ENCODE measurements at places on chromosomes 12 and 14.

DNA sequence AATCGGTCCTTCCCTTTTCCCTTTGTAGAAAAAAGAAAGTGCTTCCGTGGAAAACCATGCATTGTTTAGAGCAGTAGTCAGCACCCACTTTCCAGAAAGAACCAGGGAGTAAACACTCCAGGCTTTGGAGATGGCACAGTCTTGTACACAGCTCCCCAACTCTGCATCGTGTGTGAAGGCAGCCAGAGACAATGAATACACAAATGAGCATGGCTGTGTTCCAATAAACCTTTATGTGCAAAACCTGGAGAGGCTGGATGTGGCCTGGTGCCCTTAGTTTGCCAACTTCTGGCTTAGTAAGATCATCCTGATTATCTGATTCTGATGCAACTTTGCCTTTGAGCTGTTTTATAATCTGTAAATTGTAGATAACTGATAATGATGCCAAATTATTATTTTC lies 463.4 kb upstream of the TMEM132C start:
- DNase-seq, result peak; percentile 27

GRCh38 chr12:81627336-81628189 lies 131.6 kb downstream of the PPFIA2 start:
- DNase-seq, result peak; percentile 72

DNA sequence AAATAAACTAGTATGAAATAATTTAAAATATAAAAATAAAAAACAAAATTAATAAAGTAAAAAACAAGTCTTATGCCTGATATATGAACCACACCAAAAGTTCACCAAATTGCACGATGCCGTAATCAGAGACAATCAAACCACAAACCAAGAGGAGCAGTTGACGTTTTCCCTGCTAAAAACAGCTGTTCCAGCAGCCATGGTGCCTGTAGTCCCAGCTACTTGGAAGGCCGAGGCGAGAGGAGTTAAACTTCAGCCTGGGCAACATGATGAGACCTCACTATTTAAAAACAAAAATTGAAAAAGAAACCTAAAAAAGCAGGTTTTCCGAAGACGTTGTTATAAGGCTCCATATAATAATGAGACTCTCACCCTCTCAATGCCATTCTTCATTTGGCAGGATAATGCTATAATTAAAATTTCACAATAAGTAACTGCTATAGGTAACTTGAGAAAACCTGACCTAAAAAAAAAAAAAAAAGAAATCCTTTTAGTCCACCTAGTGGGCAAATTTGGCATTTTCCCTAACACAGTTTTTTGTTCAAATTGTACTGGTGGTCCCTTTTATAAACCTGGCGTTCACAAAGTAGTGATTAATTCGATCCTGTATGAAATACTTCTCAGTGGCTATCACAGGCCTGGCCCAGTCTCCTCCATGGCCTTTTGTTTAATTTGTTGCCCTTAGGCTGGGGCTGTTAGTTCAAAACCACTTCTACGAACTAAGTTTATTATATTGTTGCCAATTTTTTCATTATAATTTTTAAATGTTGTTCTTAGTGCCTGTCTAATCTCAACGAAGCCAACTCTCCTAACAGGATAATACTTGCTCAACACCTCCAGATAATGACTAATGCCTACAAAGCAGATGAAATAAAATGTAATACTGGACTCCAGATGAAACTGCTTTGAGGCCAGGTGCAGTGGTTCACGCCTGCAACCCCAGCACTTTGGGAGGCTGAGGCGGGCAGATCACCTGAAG lies 62.1 kb downstream of the TNFAIP2 start:
- DNase-seq, result no peak

GRCh38 chr12:120710031-120710804 lies at the start of gene UNC119B:
UNC119B (plus strand) TSS chr12:120710458; CDS start chr12:120710475, 17 bp downstream.
- peak; percentile 67 for DNase-seq

GRCh38 chr14:37580146-37580545 lies 14.9 kb downstream of the FOXA1 start:
- DNase-seq, result no peak

- no peak for DNase-seq
These were observed 2.7 kb upstream of the ASPG start for GRCh38 chr14:104082807-104083206.

GRCh38 chr12:10361084-10361483 lies 28.8 kb downstream of the KLRK1 start:
- peak; percentile 77 for DNase-seq

- DNase-seq, result no peak
These were observed 177.0 kb upstream of the CNTN1 start for GRCh38 chr12:40515041-40515816.

- no peak for DNase-seq
These were observed 97.1 kb upstream of the PRICKLE1 start for GRCh38 chr12:42686514-42687172.

DNA sequence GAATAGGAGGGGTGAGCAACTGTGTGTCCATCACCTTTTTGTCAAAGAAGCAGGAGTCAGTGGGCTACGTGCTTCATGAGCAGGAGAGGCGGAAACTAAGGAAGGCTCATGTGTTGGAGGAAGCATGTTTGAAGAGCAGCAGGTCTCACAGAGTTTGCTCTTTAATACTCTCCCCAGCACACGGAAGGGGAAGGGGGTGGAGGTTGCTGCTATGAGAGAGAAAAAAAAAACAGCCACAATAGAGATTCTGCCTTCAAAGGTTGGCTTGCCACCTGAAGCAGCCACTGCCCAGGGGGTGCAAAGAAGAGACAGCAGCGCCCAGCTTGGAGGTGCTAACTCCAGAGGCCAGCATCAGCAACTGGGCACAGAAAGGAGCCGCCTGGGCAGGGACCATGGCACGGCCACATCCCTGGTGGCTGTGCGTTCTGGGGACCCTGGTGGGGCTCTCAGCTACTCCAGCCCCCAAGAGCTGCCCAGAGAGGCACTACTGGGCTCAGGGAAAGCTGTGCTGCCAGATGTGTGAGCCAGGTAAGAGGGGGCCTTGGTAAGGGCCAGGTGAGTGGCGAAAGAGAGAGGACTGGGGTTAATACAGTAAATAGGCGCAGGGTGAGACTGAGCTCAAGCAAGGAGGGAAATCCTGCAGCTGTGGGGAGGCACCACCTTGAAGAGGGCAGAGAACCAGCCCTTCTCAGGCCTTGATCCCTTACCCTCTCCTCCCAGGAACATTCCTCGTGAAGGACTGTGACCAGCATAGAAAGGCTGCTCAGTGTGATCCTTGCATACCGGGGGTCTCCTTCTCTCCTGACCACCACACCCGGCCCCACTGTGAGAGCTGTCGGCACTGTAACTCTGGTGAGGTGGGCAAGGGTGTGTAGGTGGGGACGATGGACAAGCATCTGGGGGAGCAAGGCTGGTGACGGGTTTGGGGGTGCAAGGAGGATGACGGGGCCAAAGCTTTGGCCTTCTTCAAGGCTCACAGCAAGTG lies at the start of gene CD27:
Gene CD27, plus strand, starts transcription at position 252 of the 985 bp plus-strand sequence. Its CDS starts 141 bp downstream, at position 393.
- DNase-seq, result no peak

- DNase-seq, result no peak
These were observed 845.7 kb downstream of the SLC16A7 start for GRCh38 chr12:60441577-60441976.
